Natural killer cell (primary cell): ENCODE measurements at places on chromosomes 7 and 10. TPM values are rescaled to one million over a fixed set of nuclear protein-coding genes. Genes with fewer than 3 reads are reported as not detected.

CFAP58 gene
- 0.07 TPM for total RNA-seq

ASB10 gene
- total RNA-seq, result not detected

PPA1 gene
- total RNA-seq, result 19.2 TPM

DPYSL4 gene
- total RNA-seq, result 1.3 TPM

LRRD1 gene
- total RNA-seq, result not detected

NT5C2 gene
- 89.4 TPM for total RNA-seq

PLCE1 gene
- not detected for total RNA-seq

MYO3A gene
- not detected for total RNA-seq

NODAL gene
- total RNA-seq, result not detected

GPR158 gene
- total RNA-seq, result not detected

SFXN2 gene
- total RNA-seq, result 5.1 TPM

SHH gene
- total RNA-seq, result not detected

POMZP3 gene
- total RNA-seq, result 18.3 TPM

WNT8B gene
- not detected for total RNA-seq

LIPK gene
- total RNA-seq, result not detected

UPK3B gene
- total RNA-seq, result 5.3 TPM

IDI2 gene
- not detected for total RNA-seq

- no peak overlapping the region for H3K4me3 ChIP-seq
- H3K27me3 ChIP-seq, result no peaks in the 10 kb centered on the region
- no peak for DNase-seq
- H3K27ac ChIP-seq, result no peak overlapping the region
These were observed 388.7 kb upstream of the MGMT start for GRCh38 chr10:129078346-129078745.

- H3K4me3 ChIP-seq, result no peak overlapping the region
- no peaks in the 10 kb centered on the region for H3K27me3 ChIP-seq
- no peaks in the 10 kb centered on the region for H3K36me3 ChIP-seq
- no peaks in the 10 kb centered on the region for H3K4me1 ChIP-seq
- DNase-seq, result no peak
- H3K27ac ChIP-seq, result no peak overlapping the region
These were observed 207.3 kb upstream of the SORCS1 start for GRCh38 chr10:107371801-107372200.

- no peaks in the 10 kb centered on the region for H3K27me3 ChIP-seq
- H3K36me3 ChIP-seq, result no peaks in the 10 kb centered on the region
- DNase-seq, result peak; percentile 49
- H3K4me1 ChIP-seq, result peaks cover 65% of the 10 kb centered on the region
These were observed 28.2 kb upstream of the ADCYAP1R1 start for GRCh38 chr7:31023877-31024276.

- H3K36me3 ChIP-seq, result no peaks in the 10 kb centered on the region
- H3K27ac ChIP-seq, result no peak overlapping the region
- no peak overlapping the region for H3K4me3 ChIP-seq
- no peak for DNase-seq
- peaks cover 2% of the 10 kb centered on the region for H3K4me1 ChIP-seq
- no peaks in the 10 kb centered on the region for H3K27me3 ChIP-seq
These were observed 25.5 kb downstream of the ZNRF2 start for GRCh38 chr7:30309842-30310435.

DNA sequence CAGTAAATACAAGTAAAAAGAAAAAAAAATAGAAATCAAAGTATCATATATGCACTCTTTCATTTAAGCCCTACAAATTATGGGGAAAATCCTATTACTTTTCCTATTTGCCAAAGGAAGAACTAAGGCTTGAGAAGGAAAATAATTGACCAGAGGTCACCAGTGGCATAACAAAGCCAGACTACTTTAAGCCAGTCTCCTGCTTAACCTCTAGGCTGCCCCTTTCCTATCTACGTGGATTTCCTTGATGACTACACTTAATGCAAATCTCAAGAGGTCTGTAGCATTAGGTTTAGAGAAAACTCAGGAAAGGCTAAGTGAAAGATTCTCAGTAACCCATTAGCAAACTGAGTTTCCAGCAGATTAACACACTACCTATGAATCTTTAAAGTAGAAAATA lies 49.8 kb downstream of the TPK1 start:
- no peak for DNase-seq
- H3K36me3 ChIP-seq, result no peaks in the 10 kb centered on the region
- no peak overlapping the region for H3K4me3 ChIP-seq
- H3K27ac ChIP-seq, result no peak overlapping the region
- no peaks in the 10 kb centered on the region for H3K4me1 ChIP-seq

DNA sequence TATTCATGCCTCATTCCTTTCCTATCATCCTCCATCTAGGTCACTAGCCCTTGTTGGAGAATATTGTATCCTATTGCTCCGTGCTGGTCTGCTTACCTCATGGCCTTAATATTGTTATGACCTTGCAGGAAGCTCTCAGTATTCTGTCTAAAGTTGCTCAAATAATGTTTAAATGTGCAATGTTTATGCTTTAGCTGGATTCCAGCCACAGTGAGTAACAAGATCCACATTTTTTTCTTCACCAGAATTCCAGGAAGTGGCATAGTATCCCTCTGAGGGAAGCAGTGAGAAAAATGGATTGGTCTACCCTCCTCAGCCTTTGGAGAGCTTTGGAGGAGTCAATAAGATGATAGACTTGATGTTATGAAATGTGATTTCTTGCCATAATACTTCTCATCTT lies 402.6 kb downstream of the NRG3 start:
- no peaks in the 10 kb centered on the region for H3K4me1 ChIP-seq
- DNase-seq, result no peak
- H3K27ac ChIP-seq, result no peak overlapping the region
- H3K4me3 ChIP-seq, result no peak overlapping the region
- H3K27me3 ChIP-seq, result no peaks in the 10 kb centered on the region

- peaks cover 9% of the 10 kb centered on the region for H3K4me1 ChIP-seq
- DNase-seq, result peak; percentile 13
- no peak overlapping the region for H3K4me3 ChIP-seq
- H3K36me3 ChIP-seq, result no peaks in the 10 kb centered on the region
- no peaks in the 10 kb centered on the region for H3K27me3 ChIP-seq
These were observed 1.9 kb downstream of the USP6NL start for GRCh38 chr10:11609492-11610093.

DNA sequence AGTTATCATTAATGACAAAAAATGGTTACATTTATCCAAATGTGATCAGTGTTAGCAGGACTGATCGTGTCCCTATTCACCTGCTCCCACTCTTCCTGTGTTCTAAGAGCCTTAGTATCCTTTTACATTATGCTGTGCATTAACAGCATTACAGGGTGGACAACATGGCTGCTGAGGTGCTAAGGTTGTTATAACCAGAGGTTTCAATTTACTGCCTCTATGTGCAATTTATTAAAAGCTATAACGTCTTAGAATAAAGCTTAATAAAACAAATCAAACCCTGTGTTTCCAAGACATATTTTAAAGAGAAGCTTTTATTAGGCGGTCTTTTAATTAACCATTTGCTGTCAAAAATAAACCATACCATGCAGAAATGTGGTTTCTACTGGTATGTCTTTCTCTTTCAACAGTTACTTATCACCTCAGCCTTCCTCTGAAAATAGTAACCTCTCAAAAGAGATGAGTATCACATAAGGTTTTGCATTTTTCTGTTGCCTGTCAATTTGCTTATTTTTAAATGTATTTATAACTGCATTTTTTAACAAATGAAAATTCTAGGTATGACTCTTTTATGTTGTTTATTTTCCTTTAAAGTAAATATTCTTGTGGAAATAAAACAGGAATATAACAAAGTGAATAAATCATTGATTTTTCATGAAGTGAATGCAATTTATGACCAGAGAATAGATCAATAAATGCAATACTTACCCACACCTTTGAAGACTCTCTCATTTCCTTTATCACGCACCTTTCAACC lies 849.8 kb upstream of the SORCS1 start:
- H3K4me3 ChIP-seq, result no peak overlapping the region
- no peaks in the 10 kb centered on the region for H3K4me1 ChIP-seq
- H3K36me3 ChIP-seq, result no peaks in the 10 kb centered on the region
- H3K27me3 ChIP-seq, result no peaks in the 10 kb centered on the region

DNA sequence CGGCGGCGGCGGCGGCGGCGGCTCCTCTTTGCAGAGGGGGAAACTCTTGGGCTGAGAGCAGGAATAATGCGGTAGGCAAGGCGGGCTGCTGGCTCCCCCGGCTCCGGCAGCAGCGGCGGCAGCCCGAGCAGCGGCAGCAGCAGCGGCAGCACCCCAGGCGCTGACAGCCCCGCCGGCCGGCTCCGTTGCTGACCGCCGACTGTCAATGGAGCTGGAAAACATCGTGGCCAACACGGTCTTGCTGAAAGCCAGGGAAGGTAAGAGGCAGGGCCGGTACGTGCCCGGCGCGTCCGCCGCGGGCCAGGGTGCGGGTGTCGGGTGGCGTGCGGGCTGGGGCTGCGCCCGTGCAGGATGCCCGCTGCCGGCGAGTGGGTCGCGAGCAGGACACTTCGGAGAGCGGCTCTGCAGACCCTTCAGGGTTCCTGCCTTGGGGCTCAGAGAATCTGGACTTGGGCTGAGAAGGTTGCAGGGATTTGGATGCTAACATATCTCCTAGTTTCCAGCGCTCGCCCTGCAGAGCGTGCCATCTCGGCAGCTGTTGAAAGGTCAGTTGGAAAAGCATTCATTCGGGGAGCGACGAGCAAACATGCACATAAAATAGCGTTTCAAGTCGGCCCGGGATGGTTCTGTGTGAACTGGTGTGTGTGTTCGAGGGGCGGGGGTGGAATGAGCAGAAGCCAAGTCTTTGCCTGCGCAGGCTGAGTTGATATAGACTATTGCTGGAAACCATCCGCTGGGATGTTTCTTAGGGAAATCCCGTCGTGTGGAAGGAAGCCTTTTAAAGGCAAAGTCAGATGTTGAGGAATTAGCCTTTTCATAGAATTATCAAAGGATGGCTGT lies 562 bp downstream of the GRK5 start:
- H3K36me3 ChIP-seq, result no peaks in the 10 kb centered on the region
- H3K27me3 ChIP-seq, result no peaks in the 10 kb centered on the region
- H3K27ac ChIP-seq, result peak overlapping the region; percentile 14
- peak overlapping the region; percentile 47 for H3K4me3 ChIP-seq

DNA sequence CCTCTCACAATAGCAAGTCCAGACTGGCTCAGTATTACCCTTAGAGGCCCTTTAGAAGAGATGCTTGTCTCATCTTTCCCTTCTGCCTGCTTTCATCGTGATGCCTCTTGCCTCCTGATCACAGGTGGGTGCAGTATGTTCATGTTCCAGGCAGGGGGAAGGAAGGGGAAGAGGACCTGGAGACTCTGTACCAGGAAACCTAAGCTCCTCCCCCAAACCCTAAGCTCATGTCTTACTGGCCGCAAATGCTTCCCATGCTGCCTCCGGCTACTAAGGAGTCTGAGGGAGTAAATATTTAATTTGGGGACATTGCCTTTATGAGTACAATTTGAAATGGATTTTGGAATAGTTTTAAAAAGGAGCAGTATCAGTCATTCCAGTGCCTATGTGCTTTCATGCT lies 192.6 kb downstream of the CDCA7L start:
- no peaks in the 10 kb centered on the region for H3K4me1 ChIP-seq
- no peaks in the 10 kb centered on the region for H3K36me3 ChIP-seq
- H3K27me3 ChIP-seq, result no peaks in the 10 kb centered on the region
- H3K4me3 ChIP-seq, result no peak overlapping the region
- no peak for DNase-seq
- H3K27ac ChIP-seq, result no peak overlapping the region

- no peaks in the 10 kb centered on the region for H3K27me3 ChIP-seq
- peaks cover 3% of the 10 kb centered on the region for H3K4me1 ChIP-seq
- no peak overlapping the region for H3K27ac ChIP-seq
- no peaks in the 10 kb centered on the region for H3K36me3 ChIP-seq
These were observed 57.2 kb downstream of the RAB18 start for GRCh38 chr10:27561334-27561733.

- H3K27ac ChIP-seq, result no peak overlapping the region
- no peaks in the 10 kb centered on the region for H3K27me3 ChIP-seq
- no peak overlapping the region for H3K4me3 ChIP-seq
- no peak for DNase-seq
These were observed 245.3 kb upstream of the SLC26A5 start for GRCh38 chr7:103691291-103691690.

GRCh38 chr10:12631787-12632562 lies 282.6 kb downstream of the CAMK1D start:
- DNase-seq, result no peak
- no peaks in the 10 kb centered on the region for H3K36me3 ChIP-seq
- H3K4me3 ChIP-seq, result no peak overlapping the region
- H3K27ac ChIP-seq, result no peak overlapping the region
- H3K4me1 ChIP-seq, result peaks cover 5% of the 10 kb centered on the region
- H3K27me3 ChIP-seq, result no peaks in the 10 kb centered on the region

GRCh38 chr7:133973710-133974109 lies 153.4 kb upstream of the LRGUK start:
- no peak overlapping the region for H3K4me3 ChIP-seq
- H3K36me3 ChIP-seq, result no peaks in the 10 kb centered on the region
- H3K27me3 ChIP-seq, result no peaks in the 10 kb centered on the region

DNA sequence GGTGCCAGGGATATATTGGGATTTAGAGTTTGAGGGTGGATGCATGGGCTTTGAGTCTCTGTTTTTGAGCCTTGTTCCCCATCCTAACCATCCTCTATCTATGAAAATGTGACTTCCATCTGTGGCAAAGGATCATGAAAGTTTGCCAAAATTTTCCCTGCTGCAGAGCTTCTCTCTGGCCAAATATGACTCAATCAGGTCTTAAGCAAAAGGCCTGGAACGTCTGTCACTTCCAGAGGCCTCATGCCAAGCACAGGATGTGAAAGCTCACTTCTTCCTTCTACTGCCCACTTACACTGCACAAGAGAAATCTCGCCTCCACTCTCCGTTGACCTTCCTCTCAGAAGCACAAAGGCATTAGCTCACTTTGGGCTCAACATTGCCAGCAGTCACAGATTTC lies 696.9 kb upstream of the NRP1 start:
- no peak for DNase-seq
- no peaks in the 10 kb centered on the region for H3K36me3 ChIP-seq
- H3K27ac ChIP-seq, result no peak overlapping the region
- no peak overlapping the region for H3K4me3 ChIP-seq
- no peaks in the 10 kb centered on the region for H3K4me1 ChIP-seq

DNA sequence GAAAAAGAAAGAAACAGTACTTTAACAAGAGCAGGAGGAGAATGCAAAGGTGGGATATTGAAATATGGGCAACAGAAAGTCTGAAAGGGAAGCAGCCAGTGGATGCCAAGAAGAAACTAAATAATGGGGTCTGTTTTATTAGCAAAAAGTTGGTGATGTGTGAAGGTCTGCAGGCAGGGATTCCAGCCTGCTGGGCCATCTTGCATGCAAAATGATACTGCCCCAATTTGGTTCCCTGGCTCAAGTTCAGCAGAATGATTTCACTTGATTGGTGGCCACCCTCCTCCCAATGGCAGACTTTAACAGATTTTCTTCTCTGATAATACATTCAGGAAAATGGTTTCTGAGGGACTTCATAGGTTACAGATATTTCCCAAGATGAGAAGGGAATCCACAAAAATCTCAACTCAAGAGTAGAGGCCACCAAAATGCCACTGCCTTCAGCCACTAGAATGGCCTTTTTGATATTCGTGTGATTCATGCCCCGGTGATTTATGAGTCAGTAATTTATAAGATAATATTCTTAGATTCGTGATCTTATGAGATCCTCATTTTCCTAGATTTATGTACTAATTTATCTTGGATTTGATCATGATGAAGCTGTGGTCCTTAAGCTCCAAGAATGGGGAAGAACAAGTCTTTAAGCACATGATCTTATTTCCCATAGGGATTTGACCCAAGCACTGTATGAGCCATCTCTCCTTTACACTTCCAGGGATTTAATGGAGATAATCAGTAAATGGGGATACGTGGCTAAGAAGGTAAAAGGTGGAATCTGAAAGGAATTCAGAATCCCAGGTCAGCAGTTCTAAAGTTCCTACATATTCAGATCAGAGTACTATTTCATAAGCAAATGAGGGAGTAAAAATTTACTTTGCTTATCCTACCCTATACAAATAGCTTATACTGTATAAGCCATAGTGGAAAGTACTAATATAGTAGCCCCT lies 32.3 kb upstream of the ADD3 start:
- H3K36me3 ChIP-seq, result no peaks in the 10 kb centered on the region
- no peak for DNase-seq
- no peaks in the 10 kb centered on the region for H3K4me1 ChIP-seq
- no peak overlapping the region for H3K27ac ChIP-seq
- no peak overlapping the region for H3K4me3 ChIP-seq
- H3K27me3 ChIP-seq, result no peaks in the 10 kb centered on the region
